ENCODE measurements at places on chromosomes 1 and 21.
A peak's percentile ranks its signal among the peaks of the same experiment; 100 is the strongest.

- no peak for DNase-seq
Measured at GRCh38 chr1:91730801-91731732, 154.9 kb downstream of the TGFBR3 start.

DNA sequence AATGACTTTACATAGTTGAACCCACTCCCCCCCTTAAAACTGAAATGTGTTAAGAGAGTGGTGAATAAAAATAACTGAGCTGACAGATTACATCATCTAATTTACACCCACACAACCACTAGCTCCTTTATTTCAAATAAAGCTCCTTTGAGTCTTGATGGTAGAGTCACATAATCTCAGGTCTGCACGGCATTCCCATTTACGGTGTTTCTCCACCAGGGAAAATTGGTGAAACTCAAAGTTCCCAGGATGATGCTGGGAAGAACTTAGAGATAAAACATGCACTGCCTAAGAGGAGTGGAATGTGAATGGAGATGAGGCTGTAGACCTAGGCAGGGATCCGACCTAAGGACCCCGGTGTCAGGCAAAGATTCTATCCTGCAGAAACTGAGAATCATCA lies 727.8 kb upstream of the ADAMTS5 start:
- no peak for DNase-seq

GRCh38 chr1:227947676-227948492 lies at the start of gene WNT9A:
TSS of gene WNT9A (minus strand) at chr1:227947932. CDS start at chr1:227947887, 45 bp downstream.
- DNase-seq: peak; percentile 10

- DNase-seq: no peak
Measured at GRCh38 chr1:173717238-173717637, 2.5 kb downstream of the KLHL20 start.

- DNase-seq: no peak
Measured at GRCh38 chr1:4129693-4130092, 229.6 kb upstream of the C1orf174 start.

DNA sequence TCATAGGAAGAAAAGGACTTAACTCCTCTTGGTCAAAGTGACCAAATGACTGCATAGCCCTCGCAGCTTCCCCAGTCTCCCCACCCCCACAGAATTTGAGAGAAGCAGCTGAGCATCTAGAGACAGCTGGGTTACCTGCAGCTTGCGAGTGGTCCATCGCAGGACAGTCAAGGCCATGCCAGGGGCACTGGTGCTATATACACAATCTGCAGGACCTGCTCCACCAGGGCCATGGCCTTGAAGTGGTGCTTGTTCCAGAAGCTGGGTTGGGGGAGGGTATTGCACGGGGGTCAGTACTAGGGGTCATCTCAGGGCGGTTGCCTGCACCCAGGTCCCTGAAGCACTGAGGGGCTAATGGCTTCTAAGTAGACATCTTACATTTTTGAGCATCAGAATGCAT lies 10.4 kb downstream of the MRTO4 start:
- DNase-seq: no peak

GRCh38 chr1:226986496-226987178 lies 46.5 kb downstream of the COQ8A start:
- DNase-seq: no peak

GRCh38 chr21:44569861-44570517 lies 3.5 kb upstream of the KRTAP10-4 start:
- DNase-seq: no peak

- peak; percentile 57 for DNase-seq
Measured at GRCh38 chr21:32611471-32611997, 643 bp downstream of the CFAP298 start.

DNA sequence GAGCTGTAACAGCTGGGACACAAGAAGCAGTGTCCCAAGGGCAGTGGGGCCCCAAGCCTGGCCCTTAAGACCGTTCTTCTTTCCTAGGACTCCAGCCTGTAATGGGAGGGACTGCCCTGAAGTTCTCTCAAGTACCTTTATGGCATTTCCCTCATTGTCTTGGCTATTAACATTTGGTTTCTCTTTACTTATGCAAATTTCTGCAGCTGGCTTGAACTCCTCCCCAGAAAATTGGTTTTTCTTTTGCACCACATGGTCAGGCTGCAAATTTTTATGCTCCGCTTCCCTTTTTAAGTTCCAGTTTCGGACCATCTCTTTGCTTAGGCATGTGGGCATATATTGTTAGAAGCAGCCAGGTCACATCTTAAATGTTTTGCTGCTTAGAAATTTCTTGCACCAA lies 3.1 kb upstream of the MROH9 start:
- DNase-seq: no peak

DNA sequence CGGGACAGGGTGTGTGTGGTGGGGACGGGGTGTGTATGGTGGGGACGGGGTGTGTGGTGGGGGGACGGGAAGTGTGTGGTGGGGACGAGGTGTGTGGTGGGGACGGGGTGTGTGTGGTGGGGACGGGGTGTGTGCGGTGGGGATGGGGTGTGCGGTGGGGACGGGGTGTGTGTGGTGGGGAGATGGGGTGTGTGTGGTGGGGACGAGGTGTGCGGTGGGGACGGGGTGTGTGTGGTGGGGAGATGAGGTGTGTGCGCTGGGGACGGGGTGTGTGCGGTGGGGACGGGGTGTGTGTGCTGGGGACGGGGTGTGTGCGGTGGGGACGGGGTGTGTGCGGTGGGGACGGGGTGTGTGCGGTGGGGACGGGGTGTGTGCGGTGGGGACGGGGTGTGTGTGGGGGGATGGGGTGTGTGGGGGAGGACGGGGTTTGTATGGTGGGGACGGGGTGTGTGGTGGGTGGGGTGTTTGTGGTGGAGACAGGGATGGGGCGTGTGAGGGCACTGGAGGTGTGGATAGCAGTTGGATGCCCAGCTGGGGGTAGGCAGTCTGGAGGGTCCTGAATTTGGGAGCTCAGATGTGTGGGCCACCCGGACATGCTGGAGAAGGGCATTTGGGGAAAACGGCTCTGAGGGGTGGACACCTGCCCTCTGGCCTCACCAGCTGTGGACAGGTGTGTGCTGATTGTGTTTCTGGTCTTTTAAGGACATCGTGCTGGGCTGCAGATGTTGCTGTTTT lies 16.9 kb downstream of the IBA57 start:
- no peak for DNase-seq

DNA sequence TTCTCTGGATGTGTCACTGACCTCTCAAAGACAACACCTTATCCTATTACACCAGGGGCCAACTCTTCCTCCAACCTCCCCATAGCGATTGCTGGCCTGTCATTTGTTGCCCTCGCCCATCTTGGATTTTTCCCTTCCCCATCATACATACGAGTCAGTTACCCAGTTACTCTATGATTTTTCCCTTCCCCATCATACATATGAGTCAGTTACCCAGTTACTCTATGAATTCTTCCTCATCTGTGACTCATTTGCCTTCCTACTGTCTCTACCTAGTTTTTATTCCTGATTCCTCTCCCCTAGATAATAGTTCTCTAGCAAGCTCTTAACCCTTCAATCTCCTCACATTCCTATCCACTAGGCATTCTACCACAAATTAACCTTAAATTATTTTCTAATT lies 178.8 kb downstream of the NR5A2 start:
- DNase-seq: no peak

DNA sequence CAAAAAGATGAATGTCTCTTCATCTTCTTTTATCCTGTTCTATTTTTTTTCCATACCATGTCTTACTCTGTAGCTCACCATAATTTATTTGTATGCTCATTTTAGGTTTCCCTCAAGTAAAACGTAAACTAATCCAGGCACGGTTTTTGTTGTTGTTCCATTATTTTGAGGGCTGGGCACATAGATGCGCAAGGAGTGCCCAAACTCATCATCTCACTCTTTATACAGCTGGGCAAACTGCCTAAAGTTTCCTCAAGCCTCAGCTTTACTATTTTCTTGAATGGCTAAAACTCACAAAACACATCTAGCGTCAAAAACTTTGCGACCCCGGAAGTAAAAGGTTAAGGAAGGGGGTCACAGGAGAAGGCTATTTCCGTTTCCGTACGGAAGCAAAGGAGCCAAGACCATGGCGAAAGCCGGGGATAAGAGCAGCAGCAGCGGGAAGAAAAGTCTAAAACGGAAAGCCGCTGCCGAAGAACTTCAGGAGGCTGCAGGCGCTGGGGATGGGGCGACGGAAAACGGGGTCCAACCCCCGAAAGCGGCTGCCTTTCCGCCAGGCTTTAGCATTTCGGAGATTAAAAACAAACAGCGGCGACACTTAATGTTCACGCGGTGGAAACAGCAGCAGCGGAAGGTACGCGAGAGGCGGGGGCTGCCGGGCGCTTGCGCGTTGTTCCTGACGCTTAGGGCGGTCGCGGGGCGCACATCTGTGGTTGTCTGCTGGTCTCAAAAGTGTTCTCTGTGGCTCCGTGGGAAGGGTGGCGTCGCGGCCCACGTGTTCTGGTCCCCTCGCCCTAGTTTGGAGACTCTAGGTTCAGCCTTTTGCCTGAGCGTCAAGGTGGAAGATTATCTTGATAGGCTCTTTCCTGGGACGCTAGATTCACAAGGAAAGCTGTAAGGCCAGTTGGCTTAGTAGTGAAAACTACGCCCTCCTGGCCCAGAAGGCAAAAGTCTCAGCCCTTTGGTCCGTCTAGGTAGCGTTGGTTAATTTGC lies at the start of gene RPF1:
TSS of gene RPF1 (plus strand) at position 391 of the 993 bp plus-strand sequence. CDS start at position 407, 16 bp downstream.
- peak; percentile 85 for DNase-seq

DNA sequence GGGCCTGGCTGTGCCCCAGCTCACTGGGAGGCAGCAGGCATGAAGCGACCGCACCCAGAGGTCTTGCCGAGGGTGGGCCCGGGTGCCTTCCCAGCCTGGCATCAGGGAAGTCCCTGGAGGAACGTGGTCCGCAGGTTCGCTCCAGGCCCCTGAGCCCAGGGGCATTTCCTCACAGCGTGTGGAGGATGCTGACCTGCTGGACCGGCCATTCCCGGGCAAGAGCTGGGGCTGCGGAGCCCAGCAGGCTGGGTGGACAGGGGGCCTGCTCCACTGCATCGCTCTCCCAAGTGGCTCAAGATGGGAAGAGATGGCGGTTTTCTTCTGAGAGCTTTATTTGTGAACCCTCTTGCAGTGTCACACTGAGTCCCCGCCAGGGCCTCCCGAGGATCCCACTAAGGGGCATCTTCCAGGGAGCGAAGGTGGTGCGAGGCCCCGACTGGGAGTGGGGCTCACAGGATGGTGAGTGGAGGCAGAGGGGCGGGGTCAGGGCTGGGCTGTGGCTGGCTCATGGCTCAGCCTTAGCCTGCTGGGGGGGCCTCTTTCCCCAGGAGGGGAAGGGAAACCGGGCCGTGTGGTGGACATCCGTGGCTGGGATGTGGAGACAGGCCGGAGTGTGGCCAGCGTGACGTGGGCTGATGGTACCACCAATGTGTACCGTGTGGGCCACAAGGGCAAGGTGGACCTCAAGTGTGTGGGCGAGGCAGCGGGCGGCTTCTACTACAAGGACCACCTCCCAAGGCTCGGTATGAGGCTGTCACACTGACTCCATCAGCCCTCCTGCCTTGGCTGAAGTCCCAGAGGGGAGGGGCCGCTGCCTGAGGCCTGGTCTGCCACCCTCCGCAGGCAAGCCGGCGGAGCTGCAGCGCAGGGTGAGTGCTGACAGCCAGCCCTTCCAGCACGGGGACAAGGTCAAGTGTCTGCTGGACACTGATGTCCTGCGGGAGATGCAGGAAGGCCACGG lies 7.2 kb upstream of the MMP23B start:
- DNase-seq: no peak

Measured in Kasumi-1 (cell line).